Psoas muscle (tissue), 8 donors: ENCODE measurements at places on chromosomes 16 and 17. TPM values are rescaled to one million over a fixed set of nuclear protein-coding genes. Genes with fewer than 3 reads are reported as not detected.

DNA sequence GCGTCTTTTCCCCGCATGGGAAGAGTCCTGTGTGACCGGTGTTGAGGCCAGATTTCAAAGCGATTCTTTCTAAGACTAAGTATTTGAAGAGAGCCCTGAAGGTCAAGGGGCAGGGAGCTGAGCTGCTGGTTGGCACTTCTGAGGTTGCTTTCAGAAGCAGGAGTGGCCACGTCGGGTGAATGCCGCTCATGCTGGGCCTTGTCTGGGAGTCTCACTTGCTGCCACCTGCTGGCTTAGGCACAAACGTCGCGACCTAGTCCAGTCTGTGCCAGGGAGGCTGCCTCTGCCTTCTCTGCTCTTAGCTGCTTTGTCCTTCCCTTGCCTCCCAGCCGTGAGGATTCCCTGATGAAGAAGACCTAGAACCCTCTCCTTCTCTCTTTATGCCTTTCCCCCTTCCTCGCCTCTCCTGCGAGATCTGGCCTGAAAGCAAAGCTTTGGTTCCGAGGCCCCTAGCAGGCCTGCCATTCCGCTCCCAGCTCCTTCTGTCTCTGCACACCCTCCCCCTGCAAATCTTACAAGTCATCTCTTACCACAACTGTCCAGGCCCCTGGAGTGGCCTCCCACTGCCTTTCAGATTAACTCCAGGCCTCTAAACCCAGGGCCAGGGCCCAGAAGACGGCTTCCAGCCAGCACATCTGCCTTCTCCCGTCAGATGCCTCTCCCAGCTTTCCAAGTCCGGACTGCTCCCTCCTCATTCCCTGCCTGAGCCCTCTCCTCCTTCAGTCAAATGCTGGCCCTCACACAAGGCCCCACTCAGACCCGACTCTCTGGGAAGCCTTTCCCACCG lies 11.4 kb downstream of the CTNS start:
- no peak for DNase-seq

DNA sequence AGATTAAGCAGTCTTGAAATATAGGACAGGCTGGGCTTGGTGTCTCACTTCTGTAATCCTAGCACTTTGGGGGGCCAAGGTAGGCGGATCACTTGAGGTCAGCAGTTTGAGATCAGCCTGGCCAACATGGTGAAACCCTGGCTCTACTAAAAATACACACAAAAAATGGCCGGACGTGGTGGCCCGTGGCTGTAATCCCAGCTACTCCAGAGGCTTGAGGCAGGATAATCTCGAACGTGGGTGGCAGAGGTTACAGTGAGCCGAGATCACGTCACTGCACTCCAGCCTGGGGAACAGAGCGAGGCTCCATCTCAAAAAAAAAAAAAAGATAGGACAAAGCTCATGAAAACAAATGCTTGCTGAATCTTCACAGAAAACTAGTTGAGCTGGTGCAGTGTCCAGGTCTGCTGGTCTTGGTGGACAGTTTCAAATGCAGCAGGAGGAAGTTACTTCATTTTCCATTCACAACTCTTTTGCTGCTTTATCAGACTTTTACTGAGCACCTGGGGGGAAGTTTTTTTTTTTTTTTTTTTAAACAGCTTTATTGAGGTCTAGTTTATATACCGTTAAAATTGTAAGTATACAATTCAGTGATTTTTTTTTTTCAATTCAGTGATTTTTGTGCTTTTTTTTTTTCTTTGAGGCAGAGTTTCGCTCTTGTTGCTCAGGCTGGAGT lies 45.2 kb downstream of the SNX29 start:
- no peak for DNase-seq

The ADAP2 gene
- 1.0 TPM for polyA plus RNA-seq

The CRHR1 gene
- polyA plus RNA-seq = not detected

The KRT40 gene
- polyA plus RNA-seq = not detected

The SCNN1B gene
- polyA plus RNA-seq = 0.51 TPM

The HOXB5 gene
- 0.03 TPM for polyA plus RNA-seq

- no peak for DNase-seq
Observed at GRCh38 chr17:83013779-83014117, 65.7 kb upstream of the METRNL start.

DNA sequence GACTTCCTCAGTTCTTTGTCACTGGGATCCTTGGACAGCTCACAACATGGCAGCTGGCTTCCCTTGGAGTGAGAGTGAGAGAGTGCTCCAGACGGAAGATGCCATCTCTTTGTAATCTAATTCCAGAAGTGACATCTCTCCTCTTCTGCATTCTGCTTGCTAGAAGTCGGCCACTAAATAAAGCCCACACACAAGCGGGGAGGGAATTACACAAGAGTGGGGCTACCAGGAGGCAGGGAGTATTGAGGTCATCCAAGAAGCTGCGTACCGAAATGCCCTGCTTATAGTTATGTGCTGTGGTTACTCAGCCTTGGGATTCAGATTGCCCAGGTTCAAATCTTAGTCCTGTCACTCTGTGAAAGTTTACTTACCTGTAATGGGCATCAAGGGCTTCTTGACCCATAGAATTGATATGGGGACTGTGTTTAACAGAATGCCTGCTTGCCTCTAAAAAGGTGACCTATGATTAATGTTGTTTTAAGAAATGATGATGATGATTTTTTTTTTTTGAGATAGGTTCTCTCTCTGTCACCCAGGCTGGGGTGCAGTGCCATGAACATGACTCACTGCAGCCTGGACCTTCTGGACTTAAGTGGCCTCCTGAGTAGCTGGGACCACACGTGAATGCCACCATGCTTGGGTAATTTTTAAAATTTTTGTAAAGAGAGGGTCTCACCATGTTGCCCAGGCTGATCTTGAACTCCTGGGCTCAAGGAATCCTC lies 120.9 kb upstream of the HS3ST2 start:
- DNase-seq = peak; percentile 65

GRCh38 chr17:69501591-69502468 lies 87.3 kb downstream of the MAP2K6 start:
- DNase-seq = peak; percentile 34

- no peak for DNase-seq
Observed at GRCh38 chr17:7132511-7133094, 18.0 kb upstream of the ASGR2 start.

The CA10 gene
- polyA plus RNA-seq = 0.03 TPM

The MYO1C gene
- 32.7 TPM for polyA plus RNA-seq

The PYDC1 gene
- polyA plus RNA-seq = not detected

DNA sequence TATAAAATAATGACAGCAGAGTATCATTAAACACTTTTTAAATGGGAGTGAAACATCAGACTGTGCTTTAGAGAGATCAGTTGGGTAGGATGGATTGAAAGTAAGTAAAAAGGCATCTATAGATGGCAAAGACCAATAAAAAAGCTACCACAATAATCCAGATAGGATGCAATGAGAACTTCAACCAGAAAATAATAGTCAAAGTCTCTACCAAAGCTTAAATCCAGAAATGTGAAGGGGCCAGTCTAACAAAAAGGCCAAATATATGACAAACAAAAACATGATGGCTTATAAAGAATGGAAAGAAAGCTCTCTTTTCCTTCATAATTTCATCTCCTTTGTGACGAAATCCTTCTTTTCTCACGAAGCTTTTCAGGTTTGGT lies 12.3 kb downstream of the KANSL1 start:
- DNase-seq = no peak

The MEIOB gene
- not detected for polyA plus RNA-seq

GRCh38 chr16:19344224-19344801 lies 58.8 kb downstream of the CLEC19A start:
- DNase-seq = no peak

DNA sequence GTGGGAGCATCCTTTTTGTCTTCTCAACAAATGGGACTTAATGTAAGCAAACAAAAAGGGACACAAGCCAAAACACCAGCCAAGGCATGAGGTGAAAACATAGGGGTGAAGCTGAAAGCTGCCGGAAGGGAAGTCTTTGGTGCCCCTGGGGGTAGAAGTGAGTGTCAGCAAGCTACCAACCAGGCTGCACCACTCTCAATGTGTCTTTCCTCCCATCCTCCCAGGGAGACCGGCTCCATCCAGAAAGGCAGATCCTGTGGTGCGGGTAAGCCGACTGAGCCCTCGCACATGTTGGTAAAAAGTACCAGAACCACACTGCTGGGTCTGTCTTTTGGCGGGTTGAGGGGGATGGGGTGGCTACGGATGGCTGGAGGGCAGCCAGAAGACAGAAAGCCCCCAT lies 52.0 kb upstream of the SREBF1 start:
- DNase-seq = no peak

The CRLF3 gene
- 6.4 TPM for polyA plus RNA-seq

- no peak for DNase-seq
Observed at GRCh38 chr17:8514801-8515200, 79.1 kb downstream of the NDEL1 start.

- DNase-seq = no peak
Observed at GRCh38 chr16:50651835-50652438, 29.2 kb downstream of the SNX20 start.

The RILP gene
- 49.9 TPM for polyA plus RNA-seq

- no peak for DNase-seq
Observed at GRCh38 chr16:8798174-8798527, 512 bp downstream of the PMM2 start.

GRCh38 chr17:28078341-28079229 lies 36.1 kb downstream of the NLK start:
- DNase-seq = no peak

The EFNB3 gene
- 0.12 TPM for polyA plus RNA-seq

GRCh38 chr17:5770441-5771270 lies 186.3 kb upstream of the NLRP1 start:
- no peak for DNase-seq

GRCh38 chr17:27283751-27284150 lies 10.2 kb upstream of the WSB1 start:
- DNase-seq = no peak

The HSPB9 gene
- polyA plus RNA-seq = not detected

GRCh38 chr16:56994311-56994710 lies 5.0 kb downstream of the NLRC5 start:
- no peak for DNase-seq

The COX10 gene
- 74.7 TPM for polyA plus RNA-seq

- no peak for DNase-seq
Observed at GRCh38 chr17:76631821-76632565, 11.6 kb downstream of the ST6GALNAC1 start.

The SLC25A10 gene
- polyA plus RNA-seq = 6.3 TPM

- peak; percentile 76 for DNase-seq
Observed at GRCh38 chr16:88773812-88774291, 11.2 kb downstream of the PIEZO1 start.

DNA sequence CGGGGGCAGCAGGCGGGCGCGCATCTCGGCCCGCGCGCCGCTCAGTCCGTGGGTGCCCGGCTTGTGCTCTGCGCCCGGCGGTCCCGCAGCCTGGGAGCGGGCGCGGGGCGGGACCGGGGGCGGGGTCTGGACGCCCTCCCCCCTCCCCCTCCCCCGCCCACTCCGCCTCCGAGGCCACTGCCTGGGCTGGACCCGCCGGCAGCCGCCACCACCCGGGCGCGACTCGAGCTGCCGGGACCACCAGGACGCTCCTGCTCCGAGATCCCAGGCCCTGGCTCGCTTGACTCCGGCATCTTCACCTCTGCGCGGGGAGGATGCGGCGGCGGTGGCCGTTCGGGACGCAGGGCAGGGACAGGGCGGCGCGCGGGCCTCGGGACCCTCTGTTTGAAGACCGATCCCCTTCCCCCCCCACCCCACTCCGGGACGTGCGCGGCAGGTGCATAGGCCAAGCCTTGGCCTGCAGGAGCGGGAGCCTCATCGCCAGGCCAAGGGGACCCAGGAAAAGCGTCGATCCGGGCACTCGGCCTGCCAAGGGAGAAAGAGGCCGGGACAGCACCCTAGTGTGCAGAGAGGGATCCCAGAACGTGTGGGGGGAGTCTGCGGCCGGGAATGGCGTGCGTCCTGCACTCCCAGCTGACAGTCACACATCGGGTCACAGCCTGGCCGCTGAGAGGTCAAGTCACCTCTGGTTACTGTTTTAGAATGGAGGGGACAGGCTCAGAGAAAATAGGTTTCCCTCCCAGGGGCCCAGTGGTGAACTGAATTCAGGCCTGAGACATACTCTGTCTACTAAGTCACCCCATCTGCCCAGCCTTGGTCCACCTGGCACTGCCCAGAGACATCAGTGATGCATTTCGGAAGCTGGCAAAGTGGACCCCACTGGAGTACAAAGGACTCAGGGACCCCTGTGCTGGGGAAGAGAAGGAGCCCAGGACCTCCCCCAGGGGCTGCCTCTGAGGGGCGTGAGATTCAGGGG lies at the start of gene HS3ST6:
TSS of gene HS3ST6 (minus strand) at position 65 of the 976 bp plus-strand sequence. CDS start 92 bp downstream, outside the sequence.
- no peak for DNase-seq

- DNase-seq = no peak
Observed at GRCh38 chr17:17500999-17501605, 4.9 kb upstream of the RASD1 start.

DNA sequence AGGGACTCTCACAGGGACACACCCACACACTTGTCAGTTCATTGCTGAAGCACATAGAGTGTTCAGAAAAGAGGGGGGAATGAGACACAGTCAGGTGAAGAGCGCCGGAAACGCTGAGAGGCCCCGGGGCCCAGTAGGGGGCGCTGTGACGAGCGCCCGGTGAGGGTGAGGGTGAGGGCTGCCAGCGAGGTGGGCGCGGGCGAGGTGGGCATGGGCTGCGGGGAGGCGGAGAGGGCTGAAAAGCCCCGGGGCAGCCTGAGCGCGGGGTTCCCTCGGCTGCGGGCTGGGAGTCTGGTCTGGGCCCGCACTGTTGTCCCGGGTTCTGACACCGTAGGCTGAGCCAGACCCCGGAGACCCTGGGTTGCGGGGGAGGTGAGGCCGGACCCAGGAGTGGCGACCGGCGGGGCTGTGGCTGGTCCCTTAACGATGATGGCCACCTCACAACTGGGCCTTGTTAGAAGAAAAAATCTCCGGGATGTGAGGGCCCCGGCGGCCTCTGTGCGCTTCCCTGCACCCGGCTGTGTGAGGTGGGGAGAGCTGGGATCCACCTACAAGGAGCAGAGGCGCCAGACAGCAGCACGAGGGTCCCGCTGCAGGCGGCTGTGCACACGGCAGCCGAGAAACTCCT lies 91.4 kb downstream of the C16orf78 start:
- peak; percentile 45 for DNase-seq

GRCh38 chr16:1093284-1094123 lies 2.5 kb downstream of the C1QTNF8 start:
- DNase-seq = no peak

DNA sequence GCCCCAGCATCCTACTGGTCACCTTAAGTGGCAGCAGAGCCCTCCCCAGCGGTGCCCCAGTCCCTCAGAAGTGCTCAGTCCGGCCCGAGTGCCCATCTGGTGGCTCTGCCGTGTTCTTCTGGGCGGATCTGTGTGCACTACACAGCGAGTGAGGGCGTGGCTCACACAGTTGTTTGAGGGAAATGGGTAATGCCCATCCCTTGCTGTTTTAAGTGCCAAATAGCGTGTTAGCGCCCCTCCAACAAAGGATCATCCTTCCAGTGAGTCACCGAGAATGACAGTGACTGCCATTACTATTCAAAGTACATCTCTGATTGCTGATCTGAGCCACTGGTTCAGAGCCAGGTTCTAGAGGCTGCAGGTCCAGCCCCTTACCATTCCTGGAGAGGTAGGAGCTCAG lies 152.0 kb downstream of the LGALS9B start:
- no peak for DNase-seq

The NUP93 gene
- polyA plus RNA-seq = 44.3 TPM

DNA sequence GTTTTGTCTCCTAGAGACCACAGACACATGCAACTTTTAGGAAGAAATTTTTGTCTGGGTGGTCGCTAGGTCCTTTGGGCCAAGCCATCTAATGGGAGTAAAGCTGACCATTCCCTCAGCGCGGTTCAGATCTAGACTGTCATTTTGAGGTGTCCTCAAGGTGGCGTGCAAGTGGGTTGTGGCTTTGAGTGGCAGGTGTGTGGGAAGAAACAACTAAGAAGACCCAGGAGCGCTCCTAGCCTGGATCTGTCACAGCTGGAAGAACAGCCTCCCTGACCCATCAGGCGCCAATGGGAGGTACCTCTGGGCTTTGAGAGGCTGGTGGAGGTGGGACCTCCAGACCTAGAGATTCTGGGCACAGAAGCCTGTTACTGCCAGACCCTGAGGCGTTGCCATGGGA lies 645.1 kb downstream of the KCNJ18 start:
- no peak for DNase-seq

GRCh38 chr17:57562184-57562698 lies 182.9 kb downstream of the CCDC182 start:
- no peak for DNase-seq
